ENCODE measurements at places on chromosomes 2 and 18.

DNA sequence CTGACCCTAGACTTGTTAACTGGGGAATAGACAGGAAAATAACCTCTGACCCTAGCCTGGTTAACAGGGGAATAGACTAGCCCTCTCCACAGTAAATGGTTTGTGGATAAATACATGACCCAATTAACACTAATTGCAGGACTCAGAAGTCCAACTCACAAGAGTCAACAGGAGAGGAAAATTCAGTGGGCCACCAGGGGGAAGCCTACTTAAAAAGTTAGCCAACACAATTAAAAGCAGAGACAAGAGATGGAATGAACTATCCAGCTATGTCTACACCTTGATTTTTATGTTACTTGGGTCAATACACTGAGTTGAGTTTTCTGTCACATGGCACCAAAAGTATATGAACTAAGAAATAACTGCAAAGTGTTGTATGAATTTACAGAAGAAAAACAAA, 158.8 kb upstream of the SLC39A10 start:
- peak; percentile 42 for DNase-seq
- no peak overlapping the region for H3K4me3 ChIP-seq
- H3K27me3 ChIP-seq, result no peaks in the 10 kb centered on the region
- peaks cover 2% of the 10 kb centered on the region for H3K36me3 ChIP-seq

GRCh38 chr2:172282944-172283343, 144.4 kb upstream of the ITGA6 start:
- H3K27me3 ChIP-seq, result peaks cover 9% of the 10 kb centered on the region
- H3K36me3 ChIP-seq, result no peaks in the 10 kb centered on the region
- no peak overlapping the region for H3K4me3 ChIP-seq

GRCh38 chr2:241803387-241804325, 5.3 kb upstream of the NEU4 start:
- peak overlapping the region; percentile 85 for H3K4me3 ChIP-seq
- peak; percentile 43 for DNase-seq
- H3K4me1 ChIP-seq, result peaks cover 12% of the 10 kb centered on the region
- H3K27me3 ChIP-seq, result peaks cover 4% of the 10 kb centered on the region

DNA sequence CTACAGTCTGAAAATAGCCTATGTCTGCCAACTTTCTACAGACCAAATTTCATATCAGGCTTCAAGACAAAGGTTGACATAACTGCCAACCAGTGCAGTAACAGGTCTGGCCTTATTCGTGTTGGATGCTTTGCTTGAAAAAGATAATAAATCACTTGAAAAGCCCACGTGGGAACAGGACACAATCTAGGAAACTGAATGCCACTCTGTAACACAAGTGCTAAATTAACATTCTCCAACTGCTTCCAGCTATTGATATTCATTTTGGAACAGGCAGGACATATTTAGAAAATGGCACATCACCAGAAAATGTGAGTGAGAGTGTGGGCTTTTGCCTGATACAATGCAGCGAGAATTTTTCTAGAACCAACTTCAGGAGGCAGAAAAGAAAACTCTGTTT, 165.9 kb upstream of the CCDC150 start:
- DNase-seq, result no peak
- H3K27me3 ChIP-seq, result no peaks in the 10 kb centered on the region
- H3K36me3 ChIP-seq, result no peaks in the 10 kb centered on the region
- H3K4me3 ChIP-seq, result no peak overlapping the region
- no peaks in the 10 kb centered on the region for H3K4me1 ChIP-seq
- no peak overlapping the region for H3K27ac ChIP-seq
